ENCODE measurements at places on chromosomes 7 and 10. TPM values are rescaled to one million over a fixed set of nuclear protein-coding genes. Genes with fewer than 3 reads are reported as not detected.

HOGA1 gene
- total RNA-seq = not detected

UNCX gene
- total RNA-seq = not detected

DNA sequence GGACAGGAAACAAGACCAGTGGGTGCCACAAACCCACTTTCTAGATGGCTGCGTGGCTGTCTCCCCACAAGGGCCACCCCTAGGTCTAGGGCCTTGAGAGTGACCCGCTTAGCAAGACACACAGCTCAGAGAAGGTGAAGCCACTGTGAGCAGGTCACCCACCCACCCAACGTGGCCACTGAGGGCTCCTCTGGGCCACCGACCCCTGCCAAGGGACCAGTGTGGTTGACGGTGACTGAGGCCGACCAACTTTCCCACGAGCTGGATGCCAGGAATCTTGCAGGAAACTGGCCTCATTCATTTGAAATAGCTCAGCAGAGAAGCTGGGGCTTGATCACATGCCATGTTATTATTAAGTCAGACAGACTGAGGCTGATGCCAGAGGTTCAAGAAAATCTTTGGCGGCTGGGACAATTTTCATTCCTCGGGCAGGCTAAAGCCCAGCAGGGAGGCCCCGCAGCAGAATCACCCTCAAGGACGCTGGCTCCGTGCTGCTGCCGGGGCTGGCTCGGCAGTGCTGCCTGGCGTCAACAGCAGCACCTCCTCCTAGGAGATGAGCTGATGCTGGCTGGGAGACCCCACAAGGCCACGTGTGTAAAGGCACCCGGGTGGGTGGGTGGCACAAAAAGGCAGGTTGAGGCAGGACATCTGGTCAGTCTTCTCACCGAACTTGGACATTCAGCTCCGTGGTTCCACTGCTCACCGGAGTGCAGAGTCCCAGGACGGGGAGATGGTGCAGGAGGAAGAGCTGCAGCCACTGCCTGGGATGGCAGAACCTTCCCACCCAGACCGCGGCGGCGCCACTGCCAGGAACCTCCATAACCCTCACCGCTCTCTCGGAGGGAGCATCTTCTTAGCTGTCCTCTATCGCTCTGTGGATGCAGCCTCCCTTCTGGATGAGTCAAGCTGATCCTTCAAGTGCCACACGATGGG, 57.8 kb downstream of the ZRANB1 start:
- no peak overlapping the region for H3K4me3 ChIP-seq
- peaks cover 58% of the 10 kb centered on the region for H3K4me1 ChIP-seq
- DNase-seq = peak; percentile 77
- peak overlapping the region; percentile 18 for H3K27ac ChIP-seq
- no peaks in the 10 kb centered on the region for H3K27me3 ChIP-seq
- H3K36me3 ChIP-seq = peaks cover 97% of the 10 kb centered on the region

- no peak for DNase-seq
- H3K27me3 ChIP-seq = no peaks in the 10 kb centered on the region
- no peak overlapping the region for H3K27ac ChIP-seq
- H3K36me3 ChIP-seq = no peaks in the 10 kb centered on the region
Observed at GRCh38 chr7:69232445-69233376, 365.6 kb upstream of the AUTS2 start.

DNA sequence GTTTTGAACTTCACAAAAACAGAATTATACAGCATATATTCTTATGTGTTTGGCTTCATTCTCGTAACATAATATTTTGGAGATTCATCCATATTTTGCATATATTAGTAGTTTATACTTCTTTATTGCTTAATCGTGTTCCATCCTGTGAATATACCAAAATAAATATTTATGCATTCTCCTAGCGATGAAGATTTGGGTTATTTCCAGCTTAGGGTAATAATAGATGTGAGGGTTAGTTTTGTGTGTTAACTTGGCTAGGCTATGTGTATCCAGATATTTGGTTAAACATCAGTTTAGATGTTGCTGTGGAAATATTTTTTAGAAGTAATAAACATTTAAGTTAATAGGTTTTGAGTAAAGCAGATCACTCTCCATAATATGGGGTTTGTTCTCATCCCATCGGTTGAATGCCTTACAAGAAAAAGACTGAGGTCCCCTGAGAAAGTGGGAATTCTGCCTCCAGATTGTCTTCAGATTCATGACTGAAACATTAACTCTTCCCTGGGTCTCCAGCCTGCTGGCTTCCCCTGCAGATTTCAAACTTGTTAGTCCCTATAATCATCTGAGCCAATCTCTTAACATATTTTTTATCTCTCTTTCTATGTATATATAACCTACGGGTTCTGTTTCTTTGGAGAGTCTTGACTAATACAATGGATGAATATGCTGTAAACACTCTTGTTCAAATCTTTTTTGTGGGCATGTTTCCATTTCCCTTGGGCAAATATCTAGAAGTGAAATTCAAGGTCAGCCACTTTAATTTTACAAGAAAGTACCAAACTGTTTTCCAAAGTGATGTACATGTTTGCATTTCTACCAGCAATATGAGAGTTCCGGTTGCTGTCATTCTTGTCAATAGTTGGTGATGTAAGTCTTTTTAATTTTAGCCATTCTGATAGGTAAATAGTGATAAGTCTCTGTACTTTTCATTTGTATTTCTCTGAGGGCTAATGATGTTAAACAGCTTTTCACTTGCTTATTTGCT, 48.7 kb downstream of the PDK4 start:
- no peak for DNase-seq
- H3K27me3 ChIP-seq = no peaks in the 10 kb centered on the region
- no peak overlapping the region for H3K4me3 ChIP-seq
- H3K4me1 ChIP-seq = peaks cover 79% of the 10 kb centered on the region
- peak overlapping the region; percentile 93 for H3K27ac ChIP-seq
- no peaks in the 10 kb centered on the region for H3K36me3 ChIP-seq

Data from stomach (tissue), 19 donors.